ENCODE measurements at places on chromosomes 12 and 14. TPM values are rescaled to one million over a fixed set of nuclear protein-coding genes. Genes with fewer than 3 reads are reported as not detected.

RNASE3 gene
- 2.6 TPM for total RNA-seq

RNU7-1 gene
- total RNA-seq = not detected

RFX4 gene
- not detected for total RNA-seq

TAS2R14 gene
- 5.6 TPM for total RNA-seq

GRCh38 chr12:50820177-50820576 lies 22.5 kb upstream of the TMPRSS12 start:
- H3K4me1 ChIP-seq = no peaks in the 10 kb centered on the region
- no peak for DNase-seq
- no peaks in the 10 kb centered on the region for H3K27me3 ChIP-seq
- no peak overlapping the region for H3K27ac ChIP-seq

GRCh38 chr14:37262649-37263048 lies 64.9 kb downstream of the MIPOL1 start:
- H3K27me3 ChIP-seq = no peaks in the 10 kb centered on the region
- no peaks in the 10 kb centered on the region for H3K4me1 ChIP-seq
- H3K36me3 ChIP-seq = no peaks in the 10 kb centered on the region
- no peak overlapping the region for H3K4me3 ChIP-seq

DNA sequence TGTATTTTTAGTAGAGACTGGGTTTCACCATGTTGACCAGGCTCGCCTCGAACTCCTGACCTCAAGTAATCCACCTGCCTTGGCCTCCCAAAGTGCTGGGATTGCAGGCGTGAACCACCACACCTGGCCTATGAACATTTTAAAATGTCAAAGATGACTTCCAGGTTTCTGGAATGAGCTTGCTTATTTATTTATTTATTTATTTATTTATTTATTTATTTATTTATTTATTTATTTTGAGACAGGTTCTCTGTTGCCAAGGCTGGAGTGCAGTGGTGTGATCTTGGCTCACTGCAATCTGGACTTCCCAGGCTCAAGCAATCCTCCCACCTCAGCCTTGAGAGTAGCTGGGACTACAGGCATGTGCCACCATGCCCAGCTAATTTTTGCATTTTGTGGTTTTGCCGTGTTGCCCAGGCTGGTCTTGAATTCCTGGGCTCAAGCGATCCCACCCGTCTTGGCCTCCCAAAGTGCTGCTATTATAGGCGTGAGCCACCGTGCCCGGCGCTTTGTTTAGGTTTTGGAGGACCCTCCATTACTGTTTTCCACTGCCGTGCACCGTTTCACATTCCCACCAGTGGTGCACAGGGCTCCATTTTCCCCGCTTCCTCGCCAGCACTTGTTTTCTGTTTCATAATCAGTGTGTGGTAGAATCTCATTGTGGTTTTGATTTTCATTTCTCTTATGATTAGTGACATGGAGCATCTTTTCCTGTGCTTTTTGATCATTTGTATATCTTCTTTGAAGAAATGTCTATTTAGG lies 6.4 kb upstream of the CFAP251 start:
- no peaks in the 10 kb centered on the region for H3K36me3 ChIP-seq
- H3K27ac ChIP-seq = no peak overlapping the region
- DNase-seq = no peak
- H3K27me3 ChIP-seq = no peaks in the 10 kb centered on the region

- peak overlapping the region; percentile 63 for H3K27ac ChIP-seq
- H3K36me3 ChIP-seq = peaks cover 31% of the 10 kb centered on the region
- no peaks in the 10 kb centered on the region for H3K27me3 ChIP-seq
- no peak overlapping the region for H3K4me3 ChIP-seq
These were observed 16.0 kb upstream of the SELPLG start for GRCh38 chr12:108649669-108650068.

DNA sequence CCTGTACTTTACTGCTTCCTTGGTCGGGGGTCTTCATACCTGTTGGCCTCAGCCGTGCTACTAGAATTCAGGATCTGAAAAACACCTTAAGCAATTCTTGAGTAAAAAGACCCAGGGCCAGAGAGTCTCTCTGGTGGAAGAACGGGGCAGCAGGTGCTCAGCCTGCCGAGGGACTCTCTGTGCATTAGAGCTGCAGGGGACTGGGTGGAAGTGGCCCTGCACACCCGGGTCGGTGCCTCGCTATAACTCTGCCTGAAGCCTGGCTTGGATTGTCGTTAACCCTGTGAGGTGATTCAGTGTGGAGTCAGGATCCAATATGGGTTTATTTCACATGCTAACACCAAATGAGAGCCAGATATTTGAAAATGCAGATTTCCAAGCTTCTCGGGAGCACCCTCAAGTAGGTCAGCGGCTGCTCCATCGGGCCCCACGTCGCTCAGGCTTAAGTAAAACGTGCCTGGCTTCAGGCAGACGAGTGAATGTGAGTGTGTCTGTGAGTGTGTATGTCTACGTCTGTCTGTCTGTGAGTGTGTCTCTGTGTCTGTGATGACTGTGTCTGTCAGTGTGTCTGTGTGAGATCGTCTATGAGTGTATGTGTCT lies 35.1 kb upstream of the C14orf180 start:
- no peak overlapping the region for H3K4me3 ChIP-seq
- H3K27me3 ChIP-seq = peaks cover 65% of the 10 kb centered on the region
- no peak overlapping the region for H3K27ac ChIP-seq
- peaks cover 5% of the 10 kb centered on the region for H3K4me1 ChIP-seq

Data from sigmoid colon (tissue), 7 donors.